Activated CD4-positive, alpha-beta memory T cell treated with anti-CD3 and anti-CD28 coated beads for 36 hours (primary cell): ENCODE measurements at places on chromosomes 13 and 19. TPM values are rescaled to one million over a fixed set of nuclear protein-coding genes. Genes with fewer than 3 reads are reported as not detected.

Gene ZNF600
- total RNA-seq = 13.4 TPM

Gene MCEMP1
- not detected for total RNA-seq

- no peaks in the 10 kb centered on the region for H3K27me3 ChIP-seq
- H3K4me1 ChIP-seq = no peaks in the 10 kb centered on the region
- H3K4me3 ChIP-seq = no peak overlapping the region
- H3K27ac ChIP-seq = no peak overlapping the region
- no peak for DNase-seq
Observed at GRCh38 chr13:26965952-26966700, 205.5 kb downstream of the USP12 start.

Gene PPP1R13L
- 8.1 TPM for total RNA-seq

DNA sequence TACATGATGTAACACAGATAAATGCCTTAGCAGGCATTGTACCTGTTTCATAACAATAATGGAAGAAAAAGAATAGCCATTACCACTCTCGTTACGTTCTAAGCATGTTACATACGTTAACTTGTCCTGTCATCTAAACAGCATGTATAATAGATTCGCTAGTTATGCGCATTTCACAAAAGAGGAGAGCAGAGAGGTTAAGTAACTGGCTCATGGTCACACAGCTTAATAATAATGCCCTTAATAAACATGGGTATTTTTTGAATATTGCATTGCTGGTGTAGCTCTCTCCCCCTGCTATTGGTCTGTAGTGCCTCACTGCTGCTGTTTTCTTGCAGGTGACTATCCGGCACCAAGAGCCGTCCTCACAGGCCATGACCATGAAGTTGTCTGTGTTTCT lies 188.3 kb upstream of the MAB21L1 start:
- no peak overlapping the region for H3K27ac ChIP-seq
- no peaks in the 10 kb centered on the region for H3K4me1 ChIP-seq
- no peaks in the 10 kb centered on the region for H3K27me3 ChIP-seq
- H3K36me3 ChIP-seq = no peaks in the 10 kb centered on the region
- DNase-seq = no peak
